Hindlimb muscle (tissue), 1 donor: ENCODE measurements at places on chromosomes 1 and 21. TPM values are rescaled to one million over a fixed set of nuclear protein-coding genes. Genes with fewer than 3 reads are reported as not detected.

DNA sequence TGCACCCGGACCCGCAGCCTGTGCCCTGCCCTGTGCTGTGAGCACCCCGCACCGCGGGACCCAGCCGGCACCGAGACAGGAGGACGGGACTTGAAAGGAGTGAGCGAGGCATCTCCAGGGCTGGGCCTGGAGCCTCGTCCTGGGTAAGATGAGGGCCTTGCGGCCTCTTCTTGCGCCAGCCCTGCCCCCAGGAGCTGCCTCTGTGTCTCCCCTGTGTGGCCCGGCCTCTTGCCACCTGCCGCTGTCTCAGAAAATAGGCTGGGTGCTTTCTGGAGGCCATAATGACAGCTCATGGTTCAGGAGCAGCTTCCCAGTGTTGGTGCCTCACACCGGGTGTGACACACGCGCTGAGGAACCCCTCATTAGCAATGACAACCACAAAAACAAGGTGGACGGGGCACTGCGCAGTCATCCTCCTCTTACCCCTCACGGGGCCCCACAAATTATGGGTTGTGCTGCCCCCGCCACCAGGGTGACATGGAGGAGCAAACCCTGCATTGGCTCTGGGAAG, 161.5 kb upstream of the C1orf174 start:
- no peak for DNase-seq

GRCh38 chr1:150409504-150410362, 45.8 kb downstream of the RPRD2 start:
- no peak for DNase-seq

GRCh38 chr1:175376194-175376593, 183.6 kb upstream of the KIAA0040 start:
- no peak for DNase-seq

GRCh38 chr1:41783189-41783639, 135.5 kb downstream of the HIVEP3 start:
- DNase-seq: no peak

GRCh38 chr21:33208534-33208933, 21.2 kb upstream of the IFNAR2 start:
- DNase-seq: no peak

- DNase-seq: no peak
These were observed 78.9 kb upstream of the SLC45A1 start for GRCh38 chr1:8239039-8239305.

GRCh38 chr1:9909234-9910046, 629 bp downstream of the CTNNBIP1 start:
- DNase-seq: no peak

The CNR2 gene
- 0.05 TPM for polyA plus RNA-seq

The GPATCH4 gene
- 26.3 TPM for polyA plus RNA-seq
